ENCODE measurements at places on chromosomes 2 and 18.

DNA sequence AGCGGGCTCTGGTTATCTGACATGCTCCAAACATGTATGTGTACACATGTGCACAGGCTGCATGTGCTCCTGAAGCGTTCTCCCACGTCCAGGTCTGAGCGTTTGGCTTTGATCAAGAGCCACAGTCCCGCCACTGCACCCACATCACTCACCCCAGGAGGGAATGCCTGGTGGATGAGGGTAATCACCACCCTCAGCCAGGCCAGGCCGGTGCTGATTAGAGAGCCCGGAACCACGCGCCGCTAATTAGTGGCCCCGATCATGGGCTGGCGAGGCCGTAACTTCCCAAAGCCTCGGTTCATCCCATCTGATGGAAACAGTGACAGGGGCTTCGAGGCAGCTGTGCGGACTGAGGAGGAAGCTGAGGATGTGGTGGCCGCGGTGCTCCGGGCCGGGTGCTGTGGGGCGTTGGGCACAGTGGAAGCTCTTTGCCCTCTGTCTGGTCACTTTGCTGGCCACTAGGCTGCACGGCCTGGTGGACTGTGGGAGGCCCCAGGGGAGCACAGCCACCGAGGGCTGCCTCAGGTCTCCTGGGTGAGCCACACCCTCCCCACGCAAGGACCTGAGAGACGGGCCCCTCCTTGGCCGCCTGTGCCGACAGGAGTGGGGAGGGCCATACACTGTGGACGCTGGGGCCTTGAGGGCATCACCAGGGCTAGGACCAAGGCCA lies 219.4 kb downstream of the TWIST2 start:
- DNase-seq, result no peak

DNA sequence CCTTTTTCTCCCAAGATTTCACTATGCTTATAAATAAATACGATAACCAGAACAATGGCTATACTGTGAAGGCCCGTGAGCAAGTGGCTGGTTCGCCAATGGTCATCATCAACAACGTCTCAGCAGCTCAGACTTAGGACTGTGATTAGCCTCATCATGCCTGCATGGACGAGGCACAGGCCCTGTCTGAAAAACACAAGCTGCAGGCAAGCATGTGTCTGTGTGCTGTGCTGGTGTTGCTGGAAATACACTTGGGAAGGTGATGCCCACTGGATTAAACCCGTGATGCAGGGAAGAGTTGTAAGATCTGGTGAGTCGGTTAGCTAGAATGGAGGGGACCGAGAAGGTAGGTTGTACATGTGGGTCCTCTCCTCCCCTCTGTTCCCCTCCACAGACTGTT lies 111.5 kb upstream of the EPC2 start:
- DNase-seq, result no peak

DNA sequence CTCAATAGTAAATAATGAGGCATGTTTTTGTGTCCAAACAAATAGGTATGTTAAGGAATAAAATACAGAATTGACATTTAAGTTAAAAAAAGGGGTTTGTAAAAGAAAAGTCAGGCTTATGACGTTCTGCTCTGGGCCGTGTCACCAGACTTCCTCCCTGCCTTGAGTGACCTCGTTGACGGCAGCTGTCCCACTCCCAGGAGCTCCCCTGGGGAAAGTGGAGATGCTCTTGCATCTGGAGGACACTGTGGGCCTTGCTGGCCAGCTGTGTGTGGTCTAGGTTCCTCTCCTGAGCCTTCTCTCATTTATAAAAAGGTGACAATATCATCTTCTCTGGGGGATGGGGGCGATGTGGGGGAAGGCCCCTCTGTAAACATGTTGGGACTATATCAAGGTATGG lies 196.2 kb downstream of the CLIP4 start:
- DNase-seq, result no peak

GRCh38 chr2:173571021-173571821 lies 216.5 kb downstream of the CDCA7 start:
- DNase-seq, result peak; percentile 40

GRCh38 chr2:71583876-71584275 lies 130.5 kb downstream of the DYSF start:
- DNase-seq, result no peak

DNA sequence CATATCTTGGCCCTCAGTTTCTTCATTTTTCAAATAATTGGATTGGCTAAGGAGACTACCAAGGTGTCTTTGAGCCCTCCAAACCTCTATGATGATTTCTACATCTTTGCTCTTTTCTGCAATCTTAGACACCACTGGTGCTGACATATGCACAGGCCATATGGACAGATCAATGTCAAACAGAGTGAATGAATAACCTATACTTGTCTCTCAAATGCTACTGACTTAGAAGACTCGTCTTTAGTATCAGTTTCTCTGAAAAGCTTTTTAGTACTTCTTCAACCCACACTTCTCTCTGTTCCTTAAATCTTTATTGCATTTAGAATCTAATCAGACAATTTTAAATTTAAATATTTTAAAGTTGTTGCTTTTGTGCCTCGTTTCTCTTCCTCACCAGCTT lies 258.2 kb downstream of the LTBP1 start:
- DNase-seq, result no peak

GRCh38 chr18:37304012-37304680 lies 261.5 kb downstream of the CELF4 start:
- no peak for DNase-seq

DNA sequence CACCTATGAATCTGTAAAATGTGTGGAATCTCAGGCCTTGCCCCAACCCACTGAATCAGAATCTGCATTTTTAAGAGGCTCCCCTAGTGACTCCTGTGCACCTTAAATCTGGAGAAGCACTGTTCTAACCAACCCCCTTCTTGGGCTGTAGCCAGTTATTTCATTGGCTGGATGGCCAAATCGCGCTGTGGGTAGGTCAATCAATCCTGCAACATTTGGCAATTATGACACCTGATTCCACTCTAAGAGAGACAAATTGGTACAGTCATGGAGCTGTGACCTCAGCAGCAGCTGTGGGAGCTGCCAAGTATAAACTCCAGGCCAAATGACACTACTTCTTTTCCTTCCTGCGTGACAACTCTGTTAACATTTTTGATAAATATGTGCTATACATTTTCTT lies 208.7 kb downstream of the CLIP4 start:
- DNase-seq, result no peak

DNA sequence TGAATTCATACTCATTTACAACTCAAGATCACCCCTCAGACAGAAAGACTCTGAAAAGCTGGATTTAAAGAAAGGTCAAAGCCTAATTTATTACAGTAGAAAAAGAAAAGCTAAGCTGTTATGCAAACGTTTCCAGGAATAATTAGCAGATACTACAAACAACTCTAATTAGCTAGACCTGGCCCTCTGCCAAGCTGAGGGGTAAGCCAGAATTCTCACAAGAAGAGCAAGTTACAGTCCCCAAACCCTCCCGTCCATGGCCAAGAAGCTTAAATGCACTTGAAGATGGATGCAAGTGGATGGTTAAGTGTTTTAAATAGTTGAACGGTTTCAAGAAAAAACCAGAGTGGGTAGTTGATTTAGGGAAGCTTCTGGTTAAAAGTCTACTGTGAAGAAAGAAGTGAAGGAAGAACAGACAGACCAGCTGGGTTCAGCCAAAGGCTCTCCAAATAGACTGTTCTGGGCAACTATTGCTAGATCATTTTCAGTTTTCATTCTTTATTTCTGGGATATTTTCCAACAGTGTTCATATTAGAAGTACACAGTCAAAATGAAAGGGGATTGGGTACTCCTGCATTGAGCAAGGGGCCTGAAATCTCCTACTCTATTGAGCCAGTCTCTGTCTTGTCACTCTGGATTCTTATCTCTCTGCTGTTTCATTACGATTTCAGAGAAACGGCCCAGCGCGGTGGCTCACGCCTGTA lies 4.8 kb downstream of the LMAN2L start:
- no peak for DNase-seq

DNA sequence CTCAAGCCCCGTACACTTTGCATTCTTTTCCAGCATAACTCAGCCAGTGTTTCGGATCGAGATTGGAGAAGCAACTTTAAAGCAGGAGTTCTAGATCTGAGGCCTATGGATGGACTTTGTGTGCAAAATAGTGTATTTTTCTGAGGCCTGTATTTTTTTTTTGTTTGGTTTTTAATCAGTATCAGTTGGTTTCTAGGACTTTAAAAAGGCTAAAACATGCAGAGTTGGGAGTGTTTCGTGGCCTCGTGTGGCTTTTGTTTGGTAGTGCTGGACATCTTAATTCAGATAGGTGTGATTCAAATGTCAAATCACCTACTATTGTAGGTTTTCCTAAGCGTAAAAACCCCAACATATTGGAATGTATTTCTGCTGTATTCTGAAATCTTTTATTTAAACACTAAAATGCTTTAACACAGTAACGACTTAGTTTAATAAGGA lies 282 bp upstream of the PUS10 start:
- no peak for DNase-seq

DNA sequence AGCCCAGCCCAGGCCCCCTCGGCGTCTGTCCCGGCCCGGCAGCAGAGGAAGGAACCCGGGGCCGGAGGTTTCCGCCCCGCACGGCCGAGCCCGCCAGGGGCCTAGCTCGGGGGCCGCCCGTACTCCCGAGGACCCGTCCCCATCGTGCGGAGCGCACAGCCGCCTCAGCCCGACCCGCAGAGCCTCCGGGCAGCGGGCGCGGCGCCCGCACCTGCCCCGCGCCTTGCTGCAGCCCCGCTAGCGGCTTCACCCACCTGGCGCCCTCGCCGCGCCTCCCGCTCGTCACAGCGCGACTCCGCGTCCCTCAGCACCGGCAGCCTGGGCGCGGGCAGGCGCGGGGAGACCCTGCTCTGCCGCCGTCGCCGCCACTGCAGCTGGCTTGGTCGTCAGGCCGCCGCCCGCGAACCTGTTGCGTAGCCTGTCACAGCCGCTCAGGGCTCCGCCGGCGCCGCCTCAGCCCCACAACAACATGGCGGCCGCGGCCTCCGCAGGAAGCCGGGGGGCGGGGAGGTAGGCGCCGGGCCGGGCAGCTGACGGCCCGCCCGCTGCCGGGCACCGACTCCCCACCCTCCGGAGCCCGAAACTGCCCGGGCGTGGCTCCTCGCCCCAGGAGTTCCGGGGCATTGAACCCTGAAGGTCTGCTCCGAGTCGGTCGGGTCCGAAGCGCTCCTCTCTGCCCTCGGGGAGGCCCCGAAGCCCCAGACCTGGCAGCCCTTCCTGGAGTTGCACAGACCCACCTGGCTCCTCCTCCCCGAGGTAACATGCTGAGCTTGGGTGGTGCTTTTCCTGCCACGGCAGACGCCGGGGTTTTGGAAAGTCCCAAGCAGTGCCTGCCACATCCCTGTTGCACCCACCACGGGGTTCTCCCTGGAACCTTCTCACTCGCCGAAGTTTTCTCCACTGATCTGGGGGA lies at the start of gene ITSN2:
TSS of gene ITSN2 (minus strand) at position 487 of the 913 bp plus-strand sequence. CDS start 32,454 bp downstream, outside the sequence.
- DNase-seq, result peak; percentile 85

DNA sequence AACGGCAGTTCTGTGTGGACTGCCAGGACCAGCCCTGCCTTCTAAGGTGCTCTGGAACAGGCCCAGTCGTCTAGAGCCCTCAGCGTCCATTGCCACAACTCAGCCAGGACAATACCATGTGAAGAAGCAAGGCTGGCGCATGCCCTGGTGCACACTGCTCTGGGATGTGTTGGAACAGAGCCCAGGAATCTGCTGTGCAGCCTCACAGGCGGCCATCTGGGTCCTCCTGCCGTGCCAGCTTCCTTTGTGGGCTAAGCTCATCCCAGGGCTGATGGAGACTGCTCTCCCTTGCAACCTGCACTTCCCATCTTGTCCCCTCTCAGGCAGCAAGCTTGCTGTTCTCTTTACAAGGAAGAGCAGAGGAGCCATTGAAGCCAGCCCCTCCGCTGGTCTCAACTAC lies 246.4 kb upstream of the PXDN start:
- DNase-seq, result peak; percentile 64

GRCh38 chr2:62467475-62468321 lies 38.3 kb downstream of the TMEM17 start:
- no peak for DNase-seq

- DNase-seq, result no peak
Observed at GRCh38 chr2:181051861-181052522, 71.6 kb downstream of the UBE2E3 start.

DNA sequence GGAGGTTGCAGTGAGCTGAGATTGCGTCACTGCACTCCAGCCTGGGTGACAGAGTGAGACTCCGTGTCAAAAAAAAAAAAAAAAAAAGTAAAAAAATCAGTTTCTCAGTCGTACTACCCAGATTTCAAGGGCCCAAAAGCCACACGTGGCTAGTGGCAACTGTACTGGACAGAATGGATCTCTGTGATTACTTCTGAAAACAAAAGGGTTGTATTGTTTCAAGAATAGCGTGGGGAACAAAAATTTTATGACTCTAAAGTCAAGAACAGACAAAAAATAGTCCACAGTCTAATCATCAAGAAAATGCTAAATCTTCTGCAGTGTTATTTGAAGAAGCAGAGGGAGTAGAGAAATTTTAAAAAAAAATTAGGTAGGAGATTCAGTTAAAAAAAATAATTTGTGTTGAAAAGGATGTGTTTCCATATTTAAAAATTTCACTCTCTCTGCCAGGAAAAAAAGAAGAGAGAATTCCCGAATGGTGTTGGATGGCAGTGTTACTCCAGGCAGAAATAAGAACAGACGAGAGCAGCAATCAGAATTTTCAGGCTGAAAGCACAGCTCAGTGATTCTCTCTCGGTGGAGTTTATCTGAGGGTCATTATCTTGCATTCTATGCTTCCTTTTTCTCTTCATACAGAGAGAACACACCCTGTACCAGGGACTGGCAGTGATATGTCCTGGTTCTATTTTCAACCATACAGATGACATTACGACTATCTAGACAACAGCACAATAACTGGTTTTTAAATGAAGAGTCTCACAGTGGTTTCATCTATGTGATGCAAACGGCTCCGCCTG lies 61.8 kb downstream of the CABYR start:
- no peak for DNase-seq

- no peak for DNase-seq
Observed at GRCh38 chr18:2529154-2529553, 42.2 kb downstream of the METTL4 start.

GRCh38 chr18:33805592-33805991 lies 227.6 kb downstream of the ASXL3 start:
- no peak for DNase-seq

- no peak for DNase-seq
Observed at GRCh38 chr2:43509886-43510285, 86.0 kb downstream of the THADA start.

DNA sequence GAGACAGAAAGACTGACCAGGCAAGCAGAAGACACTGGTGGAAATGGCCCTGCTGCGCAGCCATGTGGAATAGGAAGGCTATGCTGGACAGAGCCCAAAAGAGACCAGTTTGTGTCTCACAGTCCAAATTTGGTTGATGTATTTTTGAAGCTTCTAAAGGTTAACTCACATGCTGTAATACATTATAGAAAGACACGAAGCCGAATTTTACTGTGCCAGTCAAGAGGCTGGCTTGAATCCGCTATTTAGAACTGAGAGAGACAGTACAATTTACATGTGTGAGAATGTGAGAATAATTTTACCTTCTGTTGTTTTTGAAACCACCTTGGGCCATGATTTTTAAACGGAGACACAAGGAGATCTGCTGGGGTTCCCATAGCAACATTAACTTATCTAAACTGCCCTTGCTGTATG lies 113.6 kb downstream of the METTL8 start:
- DNase-seq, result no peak

Measured in right hindlimb (tissue), 1 donor.